ENCODE measurements at places on chromosomes 5 and 9. TPM values are rescaled to one million over a fixed set of nuclear protein-coding genes. Genes with fewer than 3 reads are reported as not detected.

C5orf52 gene
- not detected for polyA plus RNA-seq

RORB gene
- under 0.01 TPM for polyA plus RNA-seq

AGXT2 gene
- not detected for polyA plus RNA-seq

SLC1A3 gene
- polyA plus RNA-seq = 17.4 TPM

TAF1L gene
- not detected for polyA plus RNA-seq

IRX4 gene
- polyA plus RNA-seq = not detected

TGFBR1 gene
- 7.8 TPM for polyA plus RNA-seq

ZNF883 gene
- 0.36 TPM for polyA plus RNA-seq

SPATA31A1 gene
- polyA plus RNA-seq = not detected

ARHGAP26 gene
- polyA plus RNA-seq = 4.3 TPM

SLC6A18 gene
- not detected for polyA plus RNA-seq

SLC6A3 gene
- 0.01 TPM for polyA plus RNA-seq

KDM3B gene
- polyA plus RNA-seq = 11.7 TPM

ECPAS gene
- polyA plus RNA-seq = 135 TPM

SOX30 gene
- not detected for polyA plus RNA-seq

TEX10 gene
- polyA plus RNA-seq = 17.2 TPM

IFNK gene
- polyA plus RNA-seq = not detected

CAMK4 gene
- 0.03 TPM for polyA plus RNA-seq

OSMR gene
- polyA plus RNA-seq = 3.2 TPM
